ENCODE measurements at places on chromosomes 3 and 15. TPM values are rescaled to one million over a fixed set of nuclear protein-coding genes. Genes with fewer than 3 reads are reported as not detected.

Gene KLF15
- 0.38 TPM for total RNA-seq

Gene P3H2
- total RNA-seq = 56.0 TPM

Gene THAP10
- 3.4 TPM for total RNA-seq

Gene C15orf39
- 2.3 TPM for total RNA-seq

Gene KLHL40
- not detected for total RNA-seq
